C1 segment of cervical spinal cord (tissue), 14 donors: ENCODE measurements at places on chromosomes 6 and 20.

DNA sequence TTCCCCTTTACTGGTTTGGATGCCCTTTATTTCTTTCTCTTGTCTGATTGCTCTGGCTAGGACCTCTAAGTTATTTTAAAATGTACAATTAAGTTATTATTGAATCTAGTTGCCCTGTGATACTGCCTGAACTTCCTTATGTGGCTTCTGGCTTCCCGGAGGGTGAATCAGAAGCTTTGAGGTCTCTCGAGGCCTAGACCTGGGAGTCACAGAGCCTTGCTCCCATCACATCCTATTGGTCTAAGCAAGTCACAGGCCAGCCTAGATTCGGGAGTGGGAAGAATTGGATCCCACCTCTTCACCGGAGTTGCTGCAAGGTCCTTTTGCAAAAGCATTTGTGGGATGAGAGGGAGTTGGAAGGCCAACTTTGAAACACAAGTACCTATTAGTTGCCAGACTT, 15.2 kb downstream of the BCAS4 start:
- no peak for DNase-seq

DNA sequence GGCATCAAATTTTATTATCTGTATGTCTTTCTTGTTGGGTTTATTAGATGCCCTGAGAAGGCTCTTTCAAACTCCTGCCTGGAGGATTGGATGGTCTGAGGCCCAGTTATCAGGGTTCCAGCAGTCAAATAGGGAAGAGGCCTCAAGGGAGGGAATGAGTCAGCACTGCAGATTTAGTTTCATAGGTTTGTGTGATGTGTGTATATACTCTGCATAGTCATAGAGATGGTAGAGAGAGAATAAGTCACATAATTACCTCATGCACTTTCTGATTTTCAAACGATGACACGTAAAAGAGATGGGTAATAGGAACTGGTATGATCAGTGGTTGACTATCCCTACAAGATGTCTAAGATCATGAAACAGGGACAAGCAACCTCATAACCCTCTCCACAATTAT, 82.1 kb downstream of the ADAT2 start:
- DNase-seq, result no peak

- no peak for DNase-seq
Observed at GRCh38 chr6:111731456-111732195, 125.9 kb upstream of the TRAF3IP2 start.

GRCh38 chr6:88679841-88680240, 283.6 kb downstream of the RNGTT start:
- DNase-seq, result no peak

DNA sequence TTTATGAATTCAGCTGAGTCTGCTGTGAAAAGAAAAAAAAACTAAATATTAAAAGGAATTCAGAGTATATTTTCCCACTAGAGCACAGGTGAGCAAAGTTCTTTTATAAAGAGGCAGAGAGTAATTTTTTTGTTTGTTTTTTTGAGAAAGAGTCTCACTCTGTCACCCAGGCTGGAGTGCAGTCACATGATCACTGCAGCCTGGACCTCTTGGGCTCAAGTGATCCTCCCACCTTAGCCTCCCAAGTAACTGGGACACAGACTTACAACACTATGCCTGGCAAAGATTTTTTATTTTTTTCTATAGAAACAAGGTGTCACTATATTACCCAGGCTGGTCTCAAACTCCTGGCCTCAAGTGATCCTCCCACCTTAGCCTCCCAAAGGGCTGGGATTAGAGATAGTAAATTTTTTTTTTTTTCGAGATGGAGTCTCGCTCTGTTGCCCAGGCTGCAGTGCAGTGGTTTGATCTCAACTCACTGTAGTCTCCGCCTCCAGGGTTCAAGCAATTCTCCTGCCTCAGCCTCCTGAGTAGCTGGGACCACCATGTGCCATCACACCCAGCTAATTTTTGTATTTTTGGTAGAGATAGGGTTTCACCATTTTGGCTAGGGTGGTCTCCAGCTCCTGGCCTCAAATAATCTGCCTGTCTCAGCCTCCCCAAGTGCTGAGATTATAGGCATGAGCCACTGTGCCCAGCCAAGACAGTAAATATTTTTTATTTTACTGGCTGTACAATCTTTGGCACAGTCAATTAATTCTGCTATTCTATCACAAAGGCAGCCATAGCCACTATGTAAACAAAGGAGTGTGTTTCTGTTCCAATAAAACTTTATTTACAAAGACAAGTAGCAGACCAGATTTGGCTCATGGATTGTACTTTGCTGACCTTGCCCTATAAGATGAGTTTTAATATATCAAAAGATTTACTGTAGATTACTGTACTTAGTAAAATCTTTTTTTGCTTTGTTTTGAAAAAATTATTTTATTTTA, 14.5 kb upstream of the B4GALT5 start:
- DNase-seq, result no peak

GRCh38 chr20:41072915-41073314, 44.3 kb downstream of the TOP1 start:
- DNase-seq, result no peak

DNA sequence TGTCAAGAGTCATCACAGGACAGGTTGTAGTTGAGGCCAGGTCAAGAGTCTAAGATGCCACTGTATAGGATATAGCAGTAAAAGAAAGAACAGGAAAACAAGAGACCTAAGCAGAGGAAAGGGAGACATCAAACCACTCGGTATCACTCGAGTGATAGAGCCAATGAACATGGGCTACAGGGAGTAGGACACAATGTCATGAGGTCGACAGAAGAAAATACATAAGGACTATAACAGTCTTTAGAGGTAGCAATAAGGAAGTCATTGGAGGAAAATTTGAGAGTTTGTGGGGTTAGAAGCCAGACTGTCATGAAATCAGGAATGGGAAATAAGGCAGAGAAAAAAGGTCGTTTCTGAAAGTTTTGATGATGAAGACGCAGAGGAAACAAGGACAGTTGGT, 99.7 kb downstream of the PRKN start:
- DNase-seq, result no peak

GRCh38 chr20:63297371-63297781, 4.4 kb downstream of the COL20A1 start:
- no peak for DNase-seq

GRCh38 chr20:50725724-50726005, 5.7 kb upstream of the PARD6B start:
- no peak for DNase-seq

DNA sequence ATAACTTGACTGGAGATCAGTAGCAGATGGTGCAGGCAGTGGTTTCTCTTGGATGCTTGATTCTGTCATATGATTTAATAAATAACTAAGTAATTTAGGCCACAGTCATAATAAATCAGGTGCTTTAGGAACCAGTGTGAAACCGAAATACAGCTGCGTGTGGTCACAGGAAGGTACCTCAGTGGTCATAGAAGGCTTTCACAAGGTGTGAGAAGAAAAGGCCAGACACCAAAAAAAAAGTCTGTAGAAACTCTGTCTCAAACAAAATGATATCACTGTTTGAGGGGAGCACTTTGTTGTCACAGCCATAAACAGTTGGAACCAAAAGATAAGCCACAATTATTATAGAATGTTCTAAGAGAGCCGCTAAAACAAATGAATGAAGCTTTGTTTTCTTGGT, 56.5 kb downstream of the ARMC2 start:
- no peak for DNase-seq

DNA sequence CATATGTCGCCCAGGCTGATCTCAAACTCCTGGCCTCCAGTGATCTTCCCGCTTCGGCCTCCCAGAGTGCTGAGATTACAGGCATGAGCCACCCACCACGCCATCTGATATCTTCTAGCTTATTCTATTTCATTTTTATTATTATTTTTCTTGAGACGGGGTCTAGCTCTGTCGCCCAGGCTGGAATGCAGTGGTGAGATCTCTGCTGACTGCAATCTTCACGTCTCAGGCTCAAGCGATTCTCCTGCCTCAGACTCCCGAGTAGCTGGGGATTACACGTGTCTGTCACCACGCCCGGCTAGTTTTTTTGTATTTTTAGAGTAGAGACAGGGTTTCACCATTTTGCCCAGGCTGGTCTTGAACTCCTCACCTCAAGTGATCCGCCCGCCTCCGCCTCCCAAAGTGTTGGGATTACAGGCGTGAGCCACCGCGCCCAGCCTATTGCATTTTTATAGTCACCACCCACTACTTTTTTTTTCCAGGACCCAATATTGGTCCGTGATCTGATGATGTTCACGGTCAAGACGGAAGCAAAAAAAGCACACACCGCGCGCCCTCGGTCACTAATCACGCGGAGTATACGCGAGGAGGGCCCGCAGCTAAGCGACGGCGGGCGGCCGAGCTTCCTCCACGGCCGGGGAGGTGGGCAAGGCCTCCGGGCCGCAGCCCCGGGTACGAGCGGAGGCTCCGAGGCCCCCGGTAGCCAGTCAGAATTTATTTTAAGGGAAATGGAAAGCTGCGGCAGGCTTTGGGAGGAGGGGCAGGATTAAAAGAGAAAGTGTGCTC, 1.1 kb upstream of the LSM14B start:
- DNase-seq, result no peak
